ENCODE measurements at places on chromosomes 1 and 21. TPM values are rescaled to one million over a fixed set of nuclear protein-coding genes. Genes with fewer than 3 reads are reported as not detected.

The HSD17B7 gene
- total RNA-seq = 25.6 TPM

The PRELP gene
- not detected for total RNA-seq

The OR2G6 gene
- not detected for total RNA-seq

The TRIM46 gene
- 9.6 TPM for total RNA-seq

The ERG gene
- total RNA-seq = 223 TPM

The G0S2 gene
- 1.9 TPM for total RNA-seq

The ARHGEF10L gene
- total RNA-seq = 5.2 TPM

The SLC9A1 gene
- 60.5 TPM for total RNA-seq

The RRP15 gene
- 24.4 TPM for total RNA-seq

Measured in endothelial cell of umbilical vein (primary cell).